ENCODE measurements at places on chromosomes 3 and 15.

DNA sequence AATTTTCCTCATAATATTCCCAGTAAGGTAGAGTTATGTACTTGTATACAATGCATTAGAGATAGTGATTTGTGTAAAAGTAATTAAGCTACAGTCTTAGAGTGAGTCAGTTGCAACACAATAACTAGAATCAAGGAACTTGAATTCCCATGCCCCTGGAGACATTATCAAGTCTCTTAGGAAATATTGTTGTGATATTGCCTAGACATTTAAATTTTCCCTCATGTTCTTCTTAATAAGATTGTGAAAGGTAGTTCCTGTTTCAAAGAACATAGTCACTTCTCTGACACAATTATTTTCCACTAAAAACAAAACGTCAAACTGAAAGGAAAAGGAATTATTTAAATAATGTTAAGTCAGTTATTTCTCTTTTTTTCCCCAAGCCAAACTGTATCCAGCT lies 13.0 kb upstream of the ATP1B3 start:
- DNase-seq, result no peak

DNA sequence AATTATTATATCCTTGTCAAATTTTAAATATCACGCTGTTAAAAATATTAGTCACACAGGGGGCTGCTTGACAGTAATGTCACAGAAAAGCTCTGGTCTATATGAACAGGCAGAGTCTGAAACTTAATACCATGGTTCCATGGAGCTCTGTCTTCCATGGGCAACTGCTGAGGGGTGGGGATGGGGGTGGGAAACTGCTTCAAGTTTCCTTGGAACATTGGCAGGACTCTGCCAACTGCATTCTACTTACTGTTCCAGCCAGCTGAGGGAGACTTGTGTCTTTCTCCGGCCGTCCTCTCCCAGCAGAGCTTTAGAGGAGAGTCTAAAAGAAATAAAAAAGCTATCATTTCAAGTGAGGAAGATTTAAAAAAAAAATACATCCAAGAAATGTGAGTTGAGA lies 348.7 kb downstream of the ZIC1 start:
- no peak for DNase-seq

DNA sequence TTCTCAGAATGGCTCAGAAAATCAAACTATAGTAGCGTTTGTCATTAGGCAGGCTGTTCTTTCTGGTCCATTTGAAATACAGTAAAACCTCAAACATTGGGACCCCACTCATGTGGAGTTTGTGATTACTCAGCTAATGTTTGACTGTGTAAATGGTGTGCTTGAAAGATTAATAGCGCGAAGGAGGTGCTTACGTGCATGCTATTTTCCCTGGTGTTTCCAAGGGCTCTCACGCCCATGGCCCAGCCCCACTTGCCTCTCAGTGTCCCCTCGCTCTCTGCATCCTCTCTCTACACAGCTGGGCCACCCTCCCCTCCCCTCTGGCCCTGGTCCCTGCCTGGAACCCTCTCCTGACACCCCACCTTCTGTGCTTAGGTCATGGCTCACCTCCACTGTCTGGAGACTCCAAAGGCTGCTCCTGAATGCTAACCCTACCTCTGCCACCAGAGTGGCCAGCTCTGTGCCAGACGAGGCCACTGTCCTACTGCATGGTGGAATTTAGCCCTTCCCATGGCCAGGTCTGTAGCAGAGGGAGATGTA lies 194.2 kb downstream of the PLCL2 start:
- DNase-seq, result no peak

DNA sequence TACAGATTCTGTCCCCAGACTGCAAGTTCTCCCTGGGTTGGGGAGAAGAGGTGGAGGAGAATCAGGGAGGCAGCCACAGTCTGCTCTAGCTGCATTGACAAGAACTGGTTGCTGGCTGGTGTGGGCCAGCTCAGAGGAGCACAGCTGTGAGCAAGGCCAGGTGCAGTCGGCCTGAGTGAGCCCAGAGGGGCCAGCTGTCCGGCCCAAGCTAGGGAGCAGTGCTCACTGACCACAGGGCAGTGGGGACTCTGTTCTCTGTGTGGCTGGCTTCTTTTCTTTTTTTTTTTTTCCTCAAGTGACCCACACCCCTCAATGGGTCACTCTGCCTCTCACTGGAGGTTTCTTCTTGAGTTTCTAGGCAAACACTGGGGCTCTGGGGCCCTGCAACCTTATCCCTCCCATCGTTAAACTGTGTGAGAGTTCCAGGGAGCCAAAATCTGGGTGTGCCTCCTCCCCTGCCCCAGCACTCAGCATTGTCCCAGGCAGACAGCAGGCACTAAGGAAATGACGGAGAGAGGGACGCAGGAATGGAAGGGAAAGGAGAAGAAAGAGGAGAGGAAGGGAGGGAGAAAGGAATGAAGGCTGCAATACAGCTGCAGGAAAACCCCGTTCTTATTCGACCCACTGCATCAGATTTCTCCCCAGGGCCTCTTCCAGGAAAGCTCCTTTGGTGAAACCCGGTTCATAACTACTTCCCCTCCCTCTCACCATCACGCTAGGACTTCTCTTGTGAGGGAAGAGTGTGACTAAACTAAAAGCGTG lies 37.7 kb upstream of the HES1 start:
- no peak for DNase-seq

DNA sequence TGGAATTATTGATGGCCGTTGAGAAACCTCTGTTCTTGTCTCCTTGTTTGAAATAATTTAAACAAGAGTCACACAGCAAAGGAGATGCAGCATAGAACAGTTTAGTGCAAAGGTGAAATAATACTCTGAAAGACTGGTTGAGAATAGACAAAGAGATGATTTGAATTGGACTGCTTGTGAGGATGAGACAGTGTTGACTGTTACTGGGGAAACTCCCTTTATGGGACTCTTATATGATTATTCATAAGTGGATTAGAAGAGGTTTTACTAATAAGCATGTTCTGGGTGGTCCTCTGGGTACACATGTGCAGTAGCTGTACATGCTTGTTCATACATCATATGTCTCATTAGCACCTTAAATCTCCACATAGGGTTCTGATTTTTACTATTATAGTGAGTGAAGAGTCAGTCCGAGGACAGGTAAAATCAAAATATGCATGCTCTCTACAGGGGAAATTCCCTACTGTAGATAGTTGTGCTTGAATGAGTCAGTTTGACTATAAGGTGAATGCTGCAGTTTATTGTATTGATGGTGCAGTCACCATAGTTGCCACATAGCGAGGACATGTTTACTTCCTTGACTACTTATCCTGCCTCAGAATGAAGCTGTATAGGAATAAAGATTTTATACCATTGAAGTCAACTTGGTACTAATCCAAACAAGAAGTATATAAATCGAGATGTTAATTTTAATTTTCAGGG lies 498.7 kb downstream of the CNTN6 start:
- no peak for DNase-seq

DNA sequence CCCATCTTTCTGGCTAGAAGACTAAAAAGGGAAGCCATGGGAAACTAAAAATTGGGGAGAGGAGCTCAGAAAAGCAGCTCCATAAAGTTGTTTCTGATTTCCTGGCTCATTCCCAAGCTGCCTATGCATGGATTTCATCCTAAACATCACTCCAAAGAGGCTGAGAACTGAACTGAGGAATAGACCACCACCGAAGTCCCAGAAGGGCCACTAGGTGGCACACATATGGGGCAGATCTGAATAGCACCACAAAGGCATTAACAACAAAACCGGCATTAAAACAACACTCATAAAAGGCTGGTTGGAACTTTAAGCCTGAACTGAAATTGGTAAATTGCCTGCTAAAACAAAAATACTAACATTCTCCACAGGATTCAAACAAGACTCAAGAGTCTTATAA lies 106.3 kb downstream of the PLD1 start:
- DNase-seq, result no peak

DNA sequence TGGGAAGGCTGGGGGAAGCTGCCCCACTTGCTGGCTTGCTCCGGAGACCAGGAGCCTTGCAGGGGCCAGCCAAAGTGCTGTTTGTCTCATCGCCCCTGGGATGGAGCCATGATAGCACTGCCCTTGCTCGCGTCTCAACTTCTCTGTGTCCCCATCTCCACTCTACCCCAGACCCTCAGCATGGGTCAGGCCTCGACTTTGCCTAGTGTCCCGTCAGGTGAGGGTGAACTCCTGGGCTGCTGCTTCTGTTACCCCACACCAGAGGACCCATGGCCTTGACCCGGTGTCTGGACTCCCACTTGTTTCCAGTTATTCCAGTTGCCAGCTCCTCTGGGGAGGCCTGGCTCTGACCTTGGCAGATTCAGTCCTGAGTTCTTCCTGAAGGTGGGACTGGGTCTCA lies 36.5 kb upstream of the DUSP7 start:
- DNase-seq, result no peak

DNA sequence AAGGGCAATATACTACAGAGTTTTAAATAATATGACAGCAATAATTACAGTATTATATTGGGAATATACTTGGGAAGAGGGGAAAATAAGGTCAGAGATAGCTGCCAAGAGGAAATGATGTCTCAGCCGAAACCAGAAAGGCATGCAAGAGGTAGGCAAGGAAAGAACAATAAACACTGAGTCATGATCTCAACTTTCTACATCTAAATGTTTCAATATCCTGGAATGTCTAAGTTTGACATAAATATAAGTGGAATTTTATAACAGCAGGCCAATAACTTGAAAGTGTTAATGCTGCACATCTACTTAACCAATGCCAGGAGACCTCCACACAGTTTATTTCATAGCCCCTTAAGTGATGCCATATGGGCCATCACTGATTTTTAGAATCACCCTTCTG lies 99.8 kb upstream of the CPNE4 start:
- no peak for DNase-seq

DNA sequence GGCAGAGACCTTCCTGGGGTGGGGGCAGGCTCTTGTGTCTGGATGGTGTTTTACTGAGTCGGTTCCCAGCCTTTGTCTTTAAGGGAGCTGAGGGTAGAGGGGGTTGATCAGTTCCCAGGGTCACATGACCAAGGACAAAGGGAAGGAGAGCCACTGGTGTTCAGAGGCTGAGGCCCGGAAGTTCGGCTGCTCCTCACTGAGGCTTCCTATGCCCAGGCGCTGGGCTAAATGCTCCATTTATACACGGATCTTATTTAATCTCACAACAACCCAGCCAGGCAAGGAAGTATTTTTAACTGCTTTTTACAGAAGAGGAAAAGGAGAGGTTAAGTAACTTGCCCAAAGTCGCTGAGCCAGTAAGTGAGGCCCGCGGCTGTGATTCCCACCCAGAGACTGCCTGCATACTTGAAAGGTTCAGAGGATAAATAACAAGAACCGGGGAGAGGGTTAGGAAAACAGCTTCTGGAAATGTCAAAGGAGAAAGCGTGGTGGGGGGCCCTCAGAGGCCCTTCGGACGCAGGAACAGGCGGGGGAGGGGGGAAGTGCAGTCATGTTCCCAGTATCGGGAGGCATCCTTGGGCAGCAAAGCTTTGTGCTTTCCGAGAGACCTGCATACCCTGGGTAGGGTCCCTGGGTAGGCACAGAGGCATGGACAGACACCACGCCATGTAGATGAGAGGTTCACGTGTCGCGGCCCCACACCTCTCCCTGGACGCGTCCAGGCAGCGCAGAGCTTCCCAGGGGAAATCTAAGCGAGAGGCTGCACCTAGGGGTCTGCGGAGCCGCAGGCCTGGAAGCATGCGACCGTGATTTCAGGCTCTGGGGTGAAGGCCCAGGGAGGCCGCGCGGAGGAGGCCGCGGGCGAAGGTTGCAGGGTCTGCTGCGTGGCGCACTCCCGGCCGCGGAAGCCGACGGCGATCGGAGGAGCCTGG lies 21.3 kb downstream of the EPHB3 start:
- peak; percentile 27 for DNase-seq

All from substantia nigra (tissue), 51 donors.